H1 (cell line): ENCODE measurements at places on chromosomes 2 and 18. TPM values are rescaled to one million over a fixed set of nuclear protein-coding genes. Genes with fewer than 3 reads are reported as not detected.
A peak's percentile ranks its signal among the peaks of the same experiment; 100 is the strongest.

- H3K4me3 ChIP-seq, result no peak overlapping the region
- H3K4me1 ChIP-seq, result no peaks in the 10 kb centered on the region
- 0 out of 2 replicates have a peak, but pooled peaks cover 1% of the 10 kb centered on the region for H3K27me3 ChIP-seq
- no peaks in the 10 kb centered on the region for H3K36me3 ChIP-seq
- no peak for DNase-seq
- H3K27ac ChIP-seq, result no peak overlapping the region
These were observed 330.4 kb downstream of the SLC4A3 start for GRCh38 chr2:219957820-219958219.

GRCh38 chr2:237694415-237695194, 67.2 kb downstream of the LRRFIP1 start:
- no peaks in the 10 kb centered on the region for H3K36me3 ChIP-seq
- no peaks in the 10 kb centered on the region for H3K27me3 ChIP-seq
- H3K27ac ChIP-seq, result no peak overlapping the region
- no peak overlapping the region for H3K4me3 ChIP-seq
- no peak for DNase-seq
- peaks cover 23% of the 10 kb centered on the region for H3K4me1 ChIP-seq

DNA sequence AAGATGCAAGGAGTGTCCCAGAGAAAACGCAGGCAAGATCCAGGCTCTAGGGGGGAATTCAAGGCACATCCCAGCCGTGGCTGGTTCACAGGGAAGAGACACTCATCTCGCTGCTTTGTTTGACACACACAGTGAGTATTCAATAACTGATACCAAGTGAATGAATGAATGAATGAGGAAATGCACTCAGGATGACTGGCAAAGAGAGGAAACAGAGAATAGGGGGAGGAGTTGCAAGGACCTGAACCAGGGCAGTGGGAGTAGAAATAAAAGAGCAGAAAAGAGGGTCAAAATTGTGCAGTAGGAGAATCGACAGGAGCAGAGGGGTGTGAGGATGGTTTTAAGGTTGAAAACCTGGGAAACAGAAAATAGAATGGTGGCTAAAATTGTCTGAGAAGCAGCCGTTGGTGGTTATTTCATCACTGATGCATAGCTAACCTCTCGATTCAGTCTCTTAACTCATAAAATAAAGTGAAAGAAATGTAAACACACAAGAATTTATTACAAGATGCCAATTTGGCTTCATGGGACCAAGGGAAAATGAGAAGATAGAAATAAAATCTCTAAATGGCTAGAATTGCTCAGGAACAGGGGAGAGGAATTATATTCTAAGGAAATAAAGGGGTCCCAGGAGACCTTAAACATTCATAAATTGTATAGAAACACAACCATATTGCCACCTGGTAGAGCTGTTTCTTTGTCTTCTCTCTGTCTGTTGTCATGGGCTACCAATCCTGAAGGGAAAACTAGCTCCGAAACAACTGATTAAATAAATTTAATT, 63.9 kb upstream of the PHLPP1 start:
- no peak overlapping the region for H3K27ac ChIP-seq
- peaks cover 6% of the 10 kb centered on the region; the same call in 1 of the 2 replicates for H3K4me1 ChIP-seq
- H3K4me3 ChIP-seq, result no peak overlapping the region
- DNase-seq, result peak; percentile 40
- H3K27me3 ChIP-seq, result no peaks in the 10 kb centered on the region

DNA sequence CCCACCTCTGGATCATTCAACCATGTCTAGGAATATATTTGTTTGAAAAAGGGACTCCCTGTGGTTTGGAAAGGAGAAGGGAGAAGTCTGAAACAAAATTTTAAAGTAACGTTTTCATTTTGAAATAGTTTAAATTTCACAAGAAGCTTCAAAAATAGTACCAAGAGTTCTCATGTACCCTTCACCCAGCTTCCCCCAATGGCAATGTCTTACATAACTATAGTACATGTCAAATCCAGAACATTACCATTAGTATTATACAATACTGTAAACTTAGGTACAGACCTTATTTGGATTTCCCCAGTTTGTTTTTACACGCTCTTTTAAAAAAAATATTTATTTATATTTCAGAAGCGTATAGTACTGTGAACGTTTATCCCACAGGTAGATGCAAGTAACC, 4.0 kb upstream of the LYG2 start:
- H3K36me3 ChIP-seq, result no peaks in the 10 kb centered on the region
- H3K27me3 ChIP-seq, result no peaks in the 10 kb centered on the region
- no peaks in the 10 kb centered on the region for H3K4me1 ChIP-seq
- H3K4me3 ChIP-seq, result no peak overlapping the region

GRCh38 chr2:241558532-241559322, at the start of gene BOK:
Gene BOK, plus strand, starts transcription at chr2:241558745. Its CDS starts 739 bp downstream, at chr2:241559484.
- peak; percentile 88 for DNase-seq
- no peak within 1 kb of the TSS for H3K27ac ChIP-seq
- H3K4me3 ChIP-seq, result peak within 1 kb of the TSS; percentile 59
- no peaks in the 10 kb centered on the region for H3K36me3 ChIP-seq
- no peaks in the 10 kb centered on the region for H3K4me1 ChIP-seq

The LCT gene
- polyA plus RNA-seq, result 0.03 TPM in 1 of 2 replicates, not detected in the other

GRCh38 chr2:10493634-10494281, 45.6 kb upstream of the ODC1 start:
- no peaks in the 10 kb centered on the region for H3K4me1 ChIP-seq
- H3K4me3 ChIP-seq, result no peak overlapping the region
- DNase-seq, result peak; percentile 29
- H3K27me3 ChIP-seq, result no peaks in the 10 kb centered on the region; the same call in 1 of the 2 replicates
- H3K36me3 ChIP-seq, result no peaks in the 10 kb centered on the region
- no peak overlapping the region for H3K27ac ChIP-seq

The IL1R1 gene
- polyA plus RNA-seq, result 0.19 and 0.47 TPM in 2 replicates

DNA sequence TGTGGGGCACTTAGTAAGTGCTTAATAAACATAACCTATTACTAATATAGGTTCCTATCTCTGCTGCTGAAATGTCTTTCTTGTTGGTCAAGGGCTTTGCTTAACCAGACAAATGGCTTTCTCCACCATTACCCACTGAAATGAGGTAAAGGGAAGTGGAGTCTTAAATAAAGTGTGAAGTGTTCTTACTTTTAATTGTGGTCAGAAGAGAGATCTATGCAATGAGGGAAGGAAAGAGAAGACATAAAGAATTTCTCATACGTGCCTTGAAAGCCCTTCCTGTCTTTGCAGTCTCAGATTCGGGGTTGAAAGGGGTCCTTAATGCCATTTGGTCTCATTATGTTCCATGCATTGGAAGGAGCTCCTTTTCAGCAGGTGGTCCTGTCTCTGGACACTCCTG, 6.9 kb upstream of the CXCR4 start:
- H3K27me3 ChIP-seq, result peaks cover 6% of the 10 kb centered on the region
- no peaks in the 10 kb centered on the region for H3K36me3 ChIP-seq
- no peaks in the 10 kb centered on the region; the same call in none of the 2 replicates for H3K4me1 ChIP-seq
- H3K4me3 ChIP-seq, result no peak overlapping the region
- no peak overlapping the region for H3K27ac ChIP-seq
- no peak for DNase-seq

- no peak for DNase-seq
- H3K36me3 ChIP-seq, result no peaks in the 10 kb centered on the region
- no peak overlapping the region for H3K27ac ChIP-seq
- no peak overlapping the region for H3K4me3 ChIP-seq
- no peaks in the 10 kb centered on the region for H3K27me3 ChIP-seq
- peaks cover 6% of the 10 kb centered on the region for H3K4me1 ChIP-seq
These were observed 42.5 kb upstream of the TMEM18 start for GRCh38 chr2:719734-720133.

DNA sequence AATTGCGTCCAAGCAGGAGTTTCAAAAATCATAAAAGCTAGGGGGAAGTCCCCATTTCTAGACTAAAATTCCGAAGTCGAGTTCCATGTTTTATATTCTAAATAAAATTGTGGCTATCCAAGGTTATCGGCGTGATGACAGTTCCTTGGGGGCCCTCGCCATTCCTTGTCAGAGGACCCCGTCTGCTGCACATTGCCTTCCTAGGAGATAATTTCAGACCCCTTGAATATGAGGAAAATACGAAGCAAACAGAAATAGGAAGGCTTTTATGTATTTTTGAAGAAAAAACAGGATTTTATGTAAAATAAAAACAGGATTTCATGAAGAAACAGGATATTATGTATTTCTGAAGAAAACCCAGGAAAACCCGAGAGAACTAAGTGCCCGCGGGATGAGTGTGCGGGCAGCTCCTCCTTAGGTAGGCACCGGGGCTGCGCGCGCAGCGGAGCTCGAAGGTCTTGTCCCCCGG, 465 bp upstream of the PLEKHA3 start:
- H3K27ac ChIP-seq, result no peak overlapping the region
- H3K4me3 ChIP-seq, result peak overlapping the region; percentile 80
- H3K36me3 ChIP-seq, result no peaks in the 10 kb centered on the region
- no peaks in the 10 kb centered on the region for H3K27me3 ChIP-seq

DNA sequence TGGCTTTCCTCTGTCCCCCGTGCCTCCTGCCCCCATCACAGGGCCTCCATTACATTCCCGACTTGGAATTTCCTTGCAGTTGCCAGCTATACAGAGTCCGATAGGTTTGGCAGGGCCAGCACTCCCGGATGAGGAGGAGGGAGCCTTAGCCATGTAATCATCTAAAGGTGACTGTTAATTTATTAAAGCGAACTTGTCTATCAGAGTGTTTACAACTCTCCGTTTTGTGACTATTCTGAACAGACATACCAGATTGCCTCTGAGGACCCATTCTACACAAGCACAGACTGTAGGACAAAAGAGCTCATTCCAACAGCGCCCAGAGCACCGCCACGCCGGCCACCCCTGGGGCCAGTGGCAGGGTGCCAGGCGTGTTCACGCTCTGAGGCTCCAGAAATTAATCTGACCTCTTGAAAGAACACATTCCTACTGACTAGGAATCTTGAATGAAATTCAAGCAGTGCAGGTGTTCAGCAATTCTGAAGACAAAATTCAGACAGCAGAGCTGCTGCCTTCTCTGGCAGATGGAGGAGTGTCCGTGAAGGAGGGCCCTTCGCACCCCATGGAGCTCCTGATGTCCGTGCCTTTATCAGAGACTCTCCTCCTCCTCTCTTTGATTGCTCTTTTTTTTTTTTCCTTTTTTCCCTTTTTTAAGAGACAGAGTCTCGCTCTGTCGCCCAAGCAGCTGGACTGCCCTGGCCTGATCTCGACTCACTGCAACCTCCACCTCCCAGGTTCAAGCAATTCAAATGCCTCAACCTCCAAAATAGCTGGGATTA, 58.1 kb upstream of the RALBP1 start:
- no peaks in the 10 kb centered on the region for H3K36me3 ChIP-seq
- no peak for DNase-seq
- H3K4me3 ChIP-seq, result no peak overlapping the region
- H3K27ac ChIP-seq, result no peak overlapping the region
- no peaks in the 10 kb centered on the region for H3K27me3 ChIP-seq
- H3K4me1 ChIP-seq, result no peaks in the 10 kb centered on the region

GRCh38 chr2:106708209-106708608, 177.8 kb downstream of the ST6GAL2 start:
- no peaks in the 10 kb centered on the region for H3K4me1 ChIP-seq
- no peaks in the 10 kb centered on the region for H3K36me3 ChIP-seq
- DNase-seq, result no peak
- H3K27ac ChIP-seq, result no peak overlapping the region
- no peak overlapping the region for H3K4me3 ChIP-seq
- H3K27me3 ChIP-seq, result no peaks in the 10 kb centered on the region

GRCh38 chr18:38290229-38290628, 724.6 kb upstream of the CELF4 start:
- no peak overlapping the region for H3K27ac ChIP-seq
- no peak overlapping the region for H3K4me3 ChIP-seq
- no peaks in the 10 kb centered on the region for H3K4me1 ChIP-seq

- no peak overlapping the region for H3K4me3 ChIP-seq
- no peak overlapping the region for H3K27ac ChIP-seq
- no peak for DNase-seq
These were observed 40.7 kb downstream of the SLC9A2 start for GRCh38 chr2:102660070-102660469.

DNA sequence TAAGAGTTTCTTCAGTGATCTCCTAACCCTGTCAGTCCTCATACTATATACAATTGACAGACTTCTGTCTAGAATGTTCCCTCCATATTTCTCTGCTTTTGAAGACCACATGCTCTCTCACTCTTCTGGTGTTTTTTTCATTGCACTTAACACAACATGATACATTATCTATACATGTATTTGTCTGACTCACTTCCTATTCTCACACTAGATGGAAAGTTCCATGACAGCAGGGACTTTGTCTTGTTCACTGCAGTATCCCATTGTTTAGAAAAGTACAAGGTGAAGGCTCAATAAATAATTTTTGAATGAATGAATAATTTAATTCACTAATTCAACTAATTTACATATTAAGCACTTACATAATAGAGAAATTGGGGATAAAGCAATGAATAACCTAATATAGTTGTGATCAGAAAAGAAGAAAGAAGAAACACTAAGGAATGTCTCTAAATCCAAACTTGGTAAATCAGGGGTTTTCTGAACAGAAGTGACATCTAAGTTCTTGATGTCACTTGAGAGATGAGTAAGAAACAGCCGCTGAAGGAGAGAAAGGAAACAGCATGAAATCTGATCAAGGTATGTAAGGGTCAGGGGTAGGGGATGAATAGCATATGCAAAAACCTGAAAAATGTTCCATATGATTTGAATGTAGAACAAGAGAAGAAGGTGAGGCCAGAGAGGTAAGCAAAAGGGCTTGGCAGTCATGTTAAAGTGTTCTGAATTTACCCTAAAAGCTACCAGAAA, 42.4 kb downstream of the MBD2 start:
- H3K36me3 ChIP-seq, result no peaks in the 10 kb centered on the region
- no peak overlapping the region for H3K27ac ChIP-seq
- no peak overlapping the region for H3K4me3 ChIP-seq
- no peaks in the 10 kb centered on the region for H3K27me3 ChIP-seq
- no peaks in the 10 kb centered on the region for H3K4me1 ChIP-seq

The GKN1 gene
- not detected in 2 replicates for polyA plus RNA-seq

DNA sequence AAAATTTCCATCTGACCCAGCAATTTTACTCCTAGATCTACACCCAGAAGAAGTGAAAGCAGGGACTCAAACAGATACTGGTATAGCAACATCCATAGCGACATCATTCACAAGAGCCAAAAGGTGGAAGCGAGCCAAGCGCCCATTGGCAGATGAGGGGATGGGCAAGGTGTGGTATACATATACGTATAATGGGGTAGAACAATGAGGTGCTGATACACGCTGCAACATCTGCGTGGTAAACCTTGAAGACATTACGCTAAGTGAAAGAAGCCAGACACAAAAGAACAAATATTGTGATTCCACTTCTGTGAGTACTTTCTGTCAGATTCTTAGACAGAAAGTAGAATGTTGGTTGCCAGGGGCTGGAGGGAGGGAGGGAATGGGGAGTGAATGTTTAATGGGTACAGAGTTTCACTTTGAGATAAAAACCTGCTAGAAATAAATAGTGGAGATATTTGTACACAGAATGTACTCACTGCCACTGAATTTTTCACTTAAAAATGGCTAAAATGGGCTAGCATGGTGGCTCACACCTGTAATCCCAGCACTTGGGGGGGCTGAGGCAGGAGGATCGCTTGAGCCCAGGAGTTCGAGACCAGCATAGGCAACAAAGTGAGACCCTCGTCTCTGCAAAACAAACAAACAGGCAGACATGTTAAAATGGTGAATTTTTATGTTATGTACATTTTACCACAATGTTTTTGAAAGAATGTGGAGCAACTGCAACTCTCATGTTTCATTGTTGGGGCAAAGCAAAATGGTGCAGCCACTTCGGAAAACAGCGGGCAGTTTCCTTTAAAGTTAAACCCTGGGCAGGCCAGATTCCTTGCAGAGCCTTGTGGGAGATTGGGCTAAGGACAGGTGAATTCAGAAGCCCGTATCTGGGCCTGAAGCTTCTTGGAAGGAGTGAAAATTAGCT, 103.4 kb upstream of the MYCN start:
- DNase-seq, result no peak
- no peaks in the 10 kb centered on the region for H3K27me3 ChIP-seq
- H3K4me3 ChIP-seq, result no peak overlapping the region
